ENCODE measurements at places on chromosomes 1 and 21.

GRCh38 chr1:1914101-1914970 lies 724 bp upstream of the CALML6 start:
- no peak for DNase-seq

DNA sequence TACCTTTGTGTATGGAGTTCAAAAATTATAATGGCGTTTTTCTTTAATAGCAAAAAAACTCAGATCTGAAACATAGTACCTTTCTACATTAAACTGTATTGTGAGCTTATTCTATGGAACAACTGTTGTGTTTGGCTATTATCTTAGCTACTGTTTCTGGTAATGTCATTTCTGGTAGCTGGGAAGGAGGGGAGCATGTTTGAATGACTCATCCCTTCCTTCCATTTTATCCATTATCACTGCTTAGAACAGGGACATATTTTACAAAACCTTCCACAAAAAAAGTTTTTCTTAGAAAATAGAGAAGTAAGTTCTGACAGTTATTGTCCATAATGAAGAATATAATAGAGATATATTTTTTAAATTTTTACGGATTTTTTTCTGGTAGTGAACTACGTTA lies 128.3 kb downstream of the NRDC start:
- no peak for DNase-seq

DNA sequence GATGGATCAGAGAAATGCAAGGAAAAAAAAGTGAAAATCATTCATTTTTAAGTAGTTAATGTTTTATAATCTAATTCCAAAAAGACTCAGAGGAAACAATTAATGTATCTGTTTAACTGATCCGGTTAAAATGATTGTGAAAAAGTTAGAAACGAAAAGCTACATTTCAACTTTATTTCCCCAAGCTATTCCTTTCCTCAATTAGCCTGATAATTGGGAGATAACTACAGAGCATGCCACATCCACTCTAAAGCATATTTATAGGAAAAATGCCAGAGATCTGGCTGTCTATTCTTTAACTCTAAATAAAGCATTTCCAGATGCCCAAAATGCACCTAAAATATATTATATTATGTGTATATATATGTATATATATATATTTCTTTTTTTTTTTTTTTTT lies 35.9 kb upstream of the XPR1 start:
- no peak for DNase-seq

DNA sequence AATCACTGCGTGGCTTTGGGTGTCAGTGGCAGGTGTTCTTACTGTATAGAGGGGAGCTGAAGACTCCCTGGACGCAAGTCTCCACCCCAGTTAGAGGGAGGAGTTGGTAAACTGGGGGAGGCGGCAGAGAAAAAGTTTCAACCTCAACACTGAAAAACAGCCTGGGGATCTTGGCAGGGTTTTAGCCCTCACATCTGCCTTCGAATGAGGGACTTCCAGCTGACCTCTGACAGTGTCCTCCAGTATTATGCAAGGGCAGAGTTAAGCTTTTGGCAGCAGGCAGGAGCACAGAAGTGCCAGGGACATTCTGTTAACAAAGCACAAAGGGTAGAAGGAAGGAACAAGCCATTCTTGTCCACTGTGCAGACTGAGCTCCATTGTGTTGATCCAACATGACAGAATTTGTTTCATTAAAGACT lies 41.2 kb upstream of the RAB4A start:
- DNase-seq: no peak

DNA sequence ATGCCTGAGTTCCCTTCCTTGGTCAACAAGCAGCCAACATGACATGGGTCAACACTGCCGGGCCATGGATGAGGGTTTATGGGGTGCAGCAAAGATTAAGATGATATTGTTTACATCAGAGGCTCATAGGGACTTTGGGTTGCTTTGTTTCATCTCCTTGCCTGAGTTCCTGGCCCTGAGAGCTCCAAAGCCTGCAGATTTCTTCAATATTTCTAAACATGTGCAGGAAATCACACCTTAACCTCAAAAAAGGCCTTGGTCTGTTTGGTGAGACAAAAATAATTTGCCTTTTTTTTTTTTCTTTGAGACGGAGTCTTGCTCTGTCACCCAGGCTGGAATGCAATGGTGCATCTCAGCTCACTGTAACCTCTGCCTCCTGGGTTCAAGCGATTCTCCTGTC lies 876 bp downstream of the SLAMF8 start:
- DNase-seq: no peak

GRCh38 chr1:192066202-192066601 lies 92.1 kb upstream of the RGS18 start:
- DNase-seq: no peak

DNA sequence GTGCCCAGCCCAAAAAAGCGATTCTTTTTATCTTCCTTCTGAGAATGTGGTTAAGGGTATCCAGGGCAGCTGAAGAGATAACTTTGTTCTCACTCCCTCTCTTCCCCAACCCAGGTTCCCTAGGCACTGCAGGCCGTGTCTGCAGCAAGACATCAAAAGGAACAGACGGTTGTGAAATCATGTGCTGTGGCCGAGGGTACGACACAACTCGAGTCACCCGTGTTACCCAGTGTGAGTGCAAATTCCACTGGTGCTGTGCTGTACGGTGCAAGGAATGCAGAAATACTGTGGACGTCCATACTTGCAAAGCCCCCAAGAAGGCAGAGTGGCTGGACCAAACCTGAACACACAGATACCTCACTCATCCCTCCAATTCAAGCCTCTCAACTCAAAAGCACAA lies 11.4 kb downstream of the WNT2B start:
- DNase-seq: no peak

DNA sequence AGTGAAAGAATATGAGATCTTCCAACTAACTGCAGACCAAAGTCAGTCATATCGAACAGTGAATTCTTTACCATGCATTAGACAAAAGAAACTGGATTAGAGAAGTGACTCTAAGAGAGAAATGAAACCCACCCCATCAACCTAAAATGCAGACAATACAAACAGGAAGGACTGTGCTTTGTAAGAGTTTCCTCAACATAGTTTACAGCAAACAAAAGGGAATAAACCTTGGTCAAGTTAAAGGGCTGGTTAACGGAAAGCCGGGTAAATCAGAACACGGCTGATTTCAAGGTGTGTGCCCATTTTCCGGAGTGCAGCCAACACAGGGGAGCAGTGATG lies 39.2 kb downstream of the SIPA1L2 start:
- DNase-seq: no peak
